Fibroblast of skin of right quadriceps (primary cell): ENCODE measurements at places on chromosomes 4 and X.

GRCh38 chr4:48493452-48494100 lies 3.5 kb downstream of the ZAR1 start:
- no peak for DNase-seq

DNA sequence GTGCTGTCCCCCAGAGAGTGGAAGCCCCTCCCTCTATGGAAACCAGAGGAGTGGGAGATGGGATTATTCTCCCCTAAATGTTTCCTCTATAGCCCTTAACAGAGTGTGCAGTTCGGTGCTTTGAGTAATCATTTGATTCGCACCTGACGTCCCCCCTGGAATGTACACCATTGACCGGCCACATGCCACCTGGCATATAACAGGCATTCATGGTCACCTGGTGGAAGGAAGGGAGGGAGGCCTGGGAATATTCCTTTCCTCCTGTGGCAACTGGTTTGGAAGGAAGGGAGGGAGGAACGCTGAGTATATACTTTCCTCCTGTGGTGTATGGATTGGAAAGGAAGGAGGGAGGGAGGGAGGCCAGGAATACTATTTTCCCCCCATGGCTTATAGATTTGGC lies 77.2 kb downstream of the CRMP1 start:
- DNase-seq = no peak

- DNase-seq = no peak
Observed at GRCh38 chr4:119736559-119736958, 108.0 kb upstream of the PDE5A start.

- no peak for DNase-seq
Observed at GRCh38 chrX:121322159-121322558, 274.7 kb downstream of the GLUD2 start.

- DNase-seq = peak; percentile 82
Observed at GRCh38 chr4:27791640-27792039, 931.0 kb downstream of the STIM2 start.

- peak; percentile 37 for DNase-seq
Observed at GRCh38 chrX:40468033-40468846, 112.5 kb upstream of the ATP6AP2 start.

- DNase-seq = peak; percentile 7
Observed at GRCh38 chr4:140926672-140927071, 170.5 kb upstream of the TBC1D9 start.

- DNase-seq = no peak
Observed at GRCh38 chr4:153419673-153420278, 46.4 kb upstream of the TMEM131L start.
